ENCODE measurements at places on chromosomes 3 and 15.

DNA sequence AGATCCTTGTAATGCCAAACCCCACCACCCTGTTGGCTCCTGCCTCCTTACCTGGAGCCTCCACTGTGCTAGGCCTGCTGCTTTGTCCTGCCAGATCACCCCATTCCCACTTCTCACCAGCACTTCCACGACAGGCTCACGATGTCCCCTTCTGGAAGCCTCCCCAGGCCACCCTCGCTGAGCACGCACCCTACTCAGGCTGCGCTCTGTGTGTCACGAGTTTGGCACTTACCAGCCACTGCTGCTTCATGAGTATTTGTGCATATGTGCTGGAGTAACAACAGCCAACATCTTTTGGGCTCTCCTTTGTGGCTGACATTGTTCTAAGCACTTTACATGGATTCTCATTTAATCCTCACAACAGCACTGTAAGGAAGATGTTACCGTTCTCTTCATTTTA, 58.1 kb downstream of the PDIA5 start:
- DNase-seq: no peak

DNA sequence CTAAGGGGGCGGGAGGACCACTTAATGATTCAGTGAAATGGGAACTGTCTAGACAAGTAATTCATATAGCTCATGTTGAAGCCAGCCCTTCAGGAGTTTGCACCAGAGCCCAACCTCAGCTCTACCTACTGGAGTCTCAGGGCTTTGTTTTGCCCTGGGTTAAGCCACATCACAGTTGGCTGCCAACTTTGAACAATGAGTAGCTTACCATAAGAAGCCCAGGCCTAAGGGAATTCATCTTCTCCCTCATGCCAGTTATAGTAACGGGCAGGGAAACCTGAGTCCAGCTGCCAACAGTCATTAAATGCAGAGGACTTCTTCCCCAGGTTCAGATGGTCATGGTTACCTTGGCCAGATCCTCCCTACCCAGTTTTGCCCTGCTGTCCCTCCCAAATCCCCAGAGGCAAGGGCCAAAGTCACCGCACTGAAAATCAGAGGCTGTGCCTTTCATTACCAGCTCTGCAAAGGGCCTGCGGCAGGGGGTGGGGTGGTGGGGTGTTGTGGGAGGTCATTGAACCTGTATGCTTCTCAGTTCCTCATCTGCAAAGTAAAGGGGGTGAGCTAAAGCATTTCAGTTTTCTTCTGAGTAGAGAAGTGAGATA, 302.2 kb upstream of the NR2E3 start:
- no peak for DNase-seq

DNA sequence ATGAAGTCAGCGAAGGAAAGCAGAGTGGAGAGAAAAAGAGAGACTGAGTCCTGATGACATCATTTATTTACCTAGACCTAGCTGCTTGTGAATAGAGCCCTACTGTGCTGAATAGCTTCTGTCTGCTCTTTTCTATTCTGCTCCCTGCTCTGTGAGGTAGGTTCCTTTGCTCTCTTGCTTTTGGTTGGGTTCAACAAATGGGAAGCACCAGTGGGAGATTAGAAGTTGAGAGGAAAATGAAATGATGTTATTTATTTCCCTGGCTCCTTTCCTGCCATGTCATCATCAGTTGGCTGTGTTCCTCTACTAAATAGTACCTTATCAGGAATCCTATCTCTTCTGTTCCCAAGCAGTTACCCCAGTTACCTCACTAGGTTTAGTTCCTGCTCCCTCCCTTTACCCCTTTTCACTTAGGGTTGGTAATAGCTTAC, 23.5 kb downstream of the DTWD1 start:
- no peak for DNase-seq

DNA sequence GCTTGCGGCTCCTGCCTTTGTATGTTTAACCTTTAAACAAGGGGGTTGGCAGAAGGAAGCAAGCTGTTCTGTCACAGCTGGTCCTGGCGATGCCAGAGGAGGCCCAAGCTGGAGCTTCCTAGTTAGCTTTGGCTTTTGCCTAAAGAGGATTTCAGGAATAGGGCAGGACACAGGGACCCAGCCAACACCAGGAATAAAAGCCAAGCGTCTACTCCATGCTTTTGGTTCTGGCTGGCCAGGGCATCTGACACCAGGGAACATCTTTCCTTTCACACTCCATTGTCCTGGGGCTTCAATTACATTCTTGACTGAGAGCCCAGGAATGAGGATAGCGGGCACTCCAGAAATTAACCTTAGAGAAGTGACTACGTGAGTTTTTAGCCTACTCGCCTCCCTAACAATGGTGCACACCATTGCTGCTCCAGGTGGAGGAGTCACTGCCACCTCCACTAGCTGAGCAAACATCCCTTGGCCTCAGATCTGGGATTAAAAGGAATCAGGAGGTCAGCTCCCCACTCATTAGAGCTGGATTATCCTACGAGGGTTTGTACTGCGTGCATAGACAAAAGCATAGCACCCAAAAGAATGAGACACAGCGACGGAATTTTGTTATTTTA, 38.2 kb downstream of the TPM1 start:
- DNase-seq: no peak

- no peak for DNase-seq
Observed at GRCh38 chr3:179348325-179349013, 960 bp downstream of the MFN1 start.

DNA sequence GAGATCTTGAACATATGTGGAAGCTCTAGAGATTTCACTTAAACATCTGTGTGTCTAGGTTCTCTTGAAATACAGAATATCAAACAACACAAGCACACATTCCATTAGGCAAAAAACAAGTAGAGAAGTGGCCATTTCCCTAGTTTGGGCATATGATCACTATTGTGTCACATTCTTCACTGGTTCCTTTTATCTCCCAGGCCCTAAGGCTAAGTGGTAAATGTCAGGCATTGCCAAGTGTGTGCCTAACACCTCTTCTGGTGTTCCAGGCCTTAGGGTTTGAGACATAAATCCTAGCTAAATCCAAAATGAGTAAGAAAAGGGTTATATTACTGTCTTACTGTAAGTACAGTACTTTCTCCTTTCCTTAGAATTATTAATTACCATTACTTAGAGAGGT, 880.1 kb downstream of the PDCD6IP start:
- no peak for DNase-seq

GRCh38 chr3:48405343-48405881, 24.5 kb downstream of the PLXNB1 start:
- DNase-seq: no peak

GRCh38 chr3:60131618-60132017, 1081.8 kb upstream of the CFAP20DC start:
- DNase-seq: no peak

GRCh38 chr3:48678056-48678455, 7.7 kb downstream of the NCKIPSD start:
- DNase-seq: no peak

GRCh38 chr3:193791041-193792032, 198.3 kb downstream of the OPA1 start:
- DNase-seq: no peak

GRCh38 chr15:95409211-95409610, 921.3 kb upstream of the NR2F2 start:
- no peak for DNase-seq

- no peak for DNase-seq
Observed at GRCh38 chr3:170862618-170863374, 7.2 kb downstream of the RPL22L1 start.

- DNase-seq: no peak
Observed at GRCh38 chr3:65974509-65974908, 64.2 kb downstream of the MAGI1 start.

- no peak for DNase-seq
Observed at GRCh38 chr3:50418850-50419249, 59.5 kb upstream of the TMEM115 start.

DNA sequence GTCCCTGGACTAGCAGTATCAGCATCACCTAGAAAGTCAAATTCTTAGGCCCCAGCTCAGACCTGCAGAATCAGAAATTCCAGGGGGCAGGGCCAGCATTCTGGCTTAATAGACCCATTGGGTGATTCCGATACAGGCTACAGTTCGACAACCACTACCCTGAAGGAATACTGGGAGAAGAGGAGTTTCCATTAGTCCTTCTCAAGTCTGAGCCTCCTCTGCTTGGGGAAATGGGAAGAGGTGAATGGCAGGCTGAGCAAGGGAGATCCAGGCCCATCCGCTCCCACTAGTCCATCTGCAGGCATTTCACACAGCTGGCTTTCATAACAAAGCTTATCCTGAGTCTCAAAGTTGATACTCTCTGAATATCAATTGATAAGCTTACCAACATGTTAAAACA, 69.1 kb downstream of the MECOM start:
- DNase-seq: no peak

- no peak for DNase-seq
Observed at GRCh38 chr15:26028086-26028740, 165.1 kb upstream of the ATP10A start.

- no peak for DNase-seq
Observed at GRCh38 chr3:52136513-52136912, 17.7 kb downstream of the POC1A start.

DNA sequence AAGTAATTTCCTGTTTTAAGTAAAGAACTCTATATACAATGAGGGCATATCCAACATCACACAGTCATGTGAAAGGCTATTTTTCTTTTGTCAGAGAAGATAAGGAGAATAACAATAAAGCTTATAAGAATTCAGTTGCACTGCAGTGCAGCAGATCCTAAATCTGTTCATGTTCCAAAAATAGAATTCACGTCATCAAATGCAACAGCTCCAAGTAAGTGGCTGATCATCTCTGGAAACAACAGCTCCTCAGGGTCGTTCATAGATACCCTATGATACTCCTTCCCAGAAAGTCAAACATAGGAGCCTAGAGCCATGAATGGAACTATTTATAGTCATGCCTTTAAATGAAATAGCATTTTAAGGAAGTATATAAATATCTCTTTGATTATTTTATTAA, 100.2 kb downstream of the FMN1 start:
- no peak for DNase-seq

GRCh38 chr3:125151916-125152315, 60.6 kb downstream of the SLC12A8 start:
- DNase-seq: no peak

GRCh38 chr3:61637088-61638051, 76.0 kb downstream of the PTPRG start:
- DNase-seq: no peak

- no peak for DNase-seq
Observed at GRCh38 chr15:89469426-89470096, 26.8 kb downstream of the RHCG start.

GRCh38 chr3:56776556-56776950, 25.2 kb downstream of the ARHGEF3 start:
- no peak for DNase-seq

DNA sequence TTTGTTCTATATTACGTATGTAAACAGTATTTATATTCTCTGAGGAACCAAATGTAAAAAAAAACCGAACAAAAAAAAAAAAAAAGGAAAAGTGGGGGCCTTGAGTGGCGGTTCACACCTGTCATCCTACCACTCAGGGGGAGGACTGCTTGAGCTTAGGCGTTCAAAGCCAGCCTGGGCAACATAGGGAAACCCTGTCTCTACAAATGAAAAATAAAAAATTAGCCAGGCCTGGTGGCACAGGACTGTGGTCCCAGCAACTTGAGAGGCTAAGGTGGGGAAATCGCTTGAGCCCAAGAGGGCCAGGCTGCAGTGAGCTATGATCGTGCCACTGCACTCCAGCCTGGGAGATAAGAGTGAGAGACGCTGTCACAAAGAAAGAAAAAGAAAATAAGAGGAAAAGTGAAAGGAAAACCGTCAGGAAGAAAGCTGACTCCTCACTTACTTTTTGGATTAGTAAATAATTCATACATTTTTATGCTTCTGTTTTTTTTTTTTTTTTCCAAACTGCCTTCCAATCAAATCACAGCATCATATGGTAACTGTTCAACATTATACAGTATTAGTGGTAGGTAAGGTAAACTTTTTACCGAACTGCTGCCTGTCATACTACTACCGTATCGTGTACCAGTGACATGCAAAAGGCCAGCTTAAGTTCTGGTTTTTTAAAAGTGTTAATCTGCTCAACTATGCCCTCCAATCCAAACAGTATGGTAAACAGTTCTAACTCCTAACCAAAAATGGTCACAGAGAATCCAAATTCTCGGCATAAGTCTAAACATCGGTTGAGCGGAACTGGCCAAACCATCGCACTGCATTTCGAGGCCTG, 1.2 kb downstream of the PHC3 start:
- no peak for DNase-seq

DNA sequence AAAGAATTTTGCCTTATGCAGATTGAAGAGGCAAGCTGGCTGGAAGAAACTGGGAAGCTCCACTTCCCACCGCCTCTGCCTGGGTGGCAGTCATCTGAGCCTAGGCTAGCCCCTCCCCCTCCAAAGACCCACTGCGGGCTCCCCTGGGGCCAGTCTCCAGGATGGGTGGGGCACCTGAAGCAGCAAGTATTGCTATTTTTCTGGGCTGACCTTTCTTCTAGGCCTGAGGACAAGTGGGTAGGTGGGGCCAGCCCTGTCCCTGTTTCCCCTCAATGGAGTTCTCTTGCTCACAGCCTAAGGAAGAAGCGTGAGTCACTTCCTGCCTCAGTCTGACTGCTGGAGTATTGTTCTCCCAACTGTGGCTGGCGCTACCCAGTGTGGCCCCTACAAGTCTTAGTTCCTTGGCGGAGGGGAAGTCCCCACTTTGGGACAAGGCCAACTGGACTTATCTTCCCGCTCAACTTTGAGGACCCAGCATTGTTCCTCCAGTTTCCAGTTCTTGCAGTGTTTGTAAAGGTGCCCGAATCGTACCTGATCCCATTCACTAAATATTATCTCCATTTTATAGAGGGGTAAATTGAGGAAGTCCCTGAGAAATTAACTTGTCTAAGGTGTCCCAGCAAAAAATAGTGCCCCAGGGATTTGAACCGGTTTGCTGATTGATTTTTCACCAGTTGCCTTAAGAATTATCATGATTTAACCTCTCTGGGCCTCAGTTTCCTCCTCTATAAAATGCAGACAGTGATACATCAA, 1.4 kb downstream of the FURIN start:
- DNase-seq: peak; percentile 70

- DNase-seq: no peak
Observed at GRCh38 chr3:156360083-156360482, 194.8 kb downstream of the SSR3 start.

GRCh38 chr3:146747928-146748327, 142.8 kb upstream of the PLSCR5 start:
- no peak for DNase-seq

DNA sequence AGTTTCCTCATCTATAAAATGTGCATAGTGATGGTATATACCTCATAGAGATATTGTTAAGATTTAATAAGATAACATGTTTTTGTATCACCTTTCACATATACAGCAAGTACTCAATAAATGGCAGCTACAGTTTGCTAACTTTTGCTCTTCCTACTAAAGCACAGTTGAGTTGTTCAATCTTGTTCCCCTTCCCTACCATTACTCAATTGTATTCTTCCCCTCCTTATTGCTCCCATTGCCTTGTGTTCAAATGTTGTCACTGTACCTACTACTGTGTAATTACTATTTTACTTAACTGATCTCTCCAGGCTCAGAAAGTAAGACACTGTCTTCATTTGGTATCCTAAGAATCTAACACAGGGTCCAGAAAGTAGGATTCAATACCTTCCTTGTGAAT, 5.5 kb downstream of the CD47 start:
- DNase-seq: no peak

GRCh38 chr3:14431917-14432834, 29.8 kb downstream of the SLC6A6 start:
- peak; percentile 97 for DNase-seq

Measured in CD4-positive, alpha-beta T cell treated with Interleukin-6 for 4 hours (primary cell).